Coronary artery (tissue), 2 donors: ENCODE measurements at places on chromosomes 2 and 18.

DNA sequence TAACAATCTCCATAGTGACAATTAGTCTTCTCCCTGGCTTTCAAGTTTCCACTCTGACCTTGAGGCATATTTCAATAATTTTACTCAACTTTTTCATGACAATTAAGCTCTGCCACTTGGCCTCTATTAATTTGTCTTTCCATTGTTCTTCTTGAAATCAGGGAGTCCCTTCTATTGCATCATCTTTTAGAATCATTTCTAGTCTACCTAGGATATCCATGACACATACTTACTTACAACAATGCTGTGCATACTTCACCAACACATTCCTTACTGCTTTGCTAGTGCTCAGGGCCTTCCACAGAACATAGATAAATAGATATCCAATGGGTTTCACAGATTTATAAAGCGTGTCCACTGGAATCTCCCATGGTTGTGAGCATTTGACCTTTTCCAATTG lies 331.5 kb upstream of the LRP1B start:
- DNase-seq, result no peak

- DNase-seq, result no peak
Observed at GRCh38 chr2:54981385-54981784, 68.9 kb downstream of the RTN4 start.

GRCh38 chr18:10182009-10182624 lies 268.3 kb downstream of the VAPA start:
- DNase-seq, result no peak

DNA sequence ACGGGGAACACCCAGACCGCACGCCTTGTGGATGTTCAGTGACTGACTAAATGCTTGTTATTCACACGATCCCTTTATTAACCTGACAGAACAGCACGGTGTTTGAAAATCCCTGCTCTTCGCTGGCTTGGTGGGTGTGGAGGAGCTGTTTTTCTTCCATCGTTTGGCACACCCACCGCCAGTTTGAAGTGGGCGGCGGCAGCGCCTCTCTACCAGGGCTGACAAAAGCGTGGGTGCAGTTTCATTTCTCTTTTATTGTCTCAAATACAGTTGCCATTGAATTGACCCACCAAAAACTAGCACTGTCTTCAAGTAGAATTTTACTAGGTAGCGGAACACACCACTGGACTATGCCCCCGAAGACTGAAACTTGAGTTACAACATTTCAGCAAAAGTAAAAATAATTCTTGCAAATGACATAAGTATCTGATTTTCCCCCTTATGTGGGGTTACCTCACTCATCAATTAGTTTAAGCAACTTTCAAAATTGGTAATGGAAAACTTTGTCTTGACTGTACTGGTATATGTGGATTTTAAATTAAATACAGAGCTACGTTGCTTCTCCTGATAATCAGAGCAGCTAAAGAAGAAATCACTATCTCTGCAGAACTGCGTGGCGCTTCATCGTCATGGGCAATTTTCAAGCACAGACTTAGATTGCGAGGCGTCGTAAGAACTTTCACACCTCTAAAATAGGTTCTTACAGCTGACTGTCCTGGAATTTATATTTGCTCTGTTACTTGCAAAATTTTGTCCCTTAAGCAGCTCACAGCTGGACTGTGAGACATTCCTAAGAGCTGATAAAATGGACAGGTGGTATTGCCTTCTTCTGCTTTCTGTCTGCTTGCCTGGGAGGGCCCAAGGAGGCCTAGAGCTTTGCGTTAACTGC lies 60.9 kb downstream of the LDLRAD4 start:
- no peak for DNase-seq

GRCh38 chr2:10136101-10136934 lies 13.8 kb downstream of the RRM2 start:
- DNase-seq, result no peak

- no peak for DNase-seq
Observed at GRCh38 chr18:58394046-58394445, 234.8 kb downstream of the ALPK2 start.

DNA sequence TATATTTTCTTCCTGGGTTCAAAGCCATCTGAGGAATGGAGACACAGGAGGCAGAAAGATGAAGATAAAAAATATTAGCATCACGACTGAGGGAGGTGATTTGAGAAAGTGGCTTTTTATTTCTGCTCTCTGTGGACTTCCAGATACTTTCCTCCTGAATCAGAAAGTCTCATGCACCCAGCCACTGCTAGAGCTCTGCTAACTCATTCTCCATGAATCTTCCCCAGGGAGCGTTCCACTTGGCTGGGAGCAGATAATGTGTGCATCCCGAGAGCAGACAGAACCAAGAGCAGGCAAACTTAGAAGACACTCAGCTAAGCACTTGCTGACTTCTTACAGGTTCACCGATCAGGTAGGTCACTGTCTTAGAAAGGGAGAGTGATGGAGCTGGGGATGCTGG lies 264.1 kb upstream of the THUMPD2 start:
- DNase-seq, result no peak

GRCh38 chr2:40317046-40317445 lies 134.8 kb downstream of the SLC8A1 start:
- DNase-seq, result no peak

DNA sequence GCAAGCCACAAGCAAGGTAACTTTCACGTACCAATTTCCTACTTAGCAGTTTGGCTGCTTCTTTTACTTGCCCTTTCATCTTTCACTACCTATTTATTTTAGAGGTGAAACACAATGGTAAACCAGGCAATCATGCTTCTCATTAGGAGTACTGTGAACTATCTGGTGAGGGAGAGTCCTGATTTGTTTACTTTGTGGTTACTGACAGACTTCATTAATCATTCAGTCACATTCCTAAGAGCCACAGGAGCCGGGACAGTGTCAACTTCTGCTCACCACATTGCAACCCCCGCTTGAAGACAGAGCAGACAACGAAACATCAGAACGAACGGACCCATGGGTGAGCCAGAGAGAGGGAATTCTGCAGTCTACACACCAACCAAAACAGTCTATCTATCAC lies 28.8 kb downstream of the TUBB6 start:
- DNase-seq, result no peak
